ENCODE measurements at places on chromosomes 2 and 18.

DNA sequence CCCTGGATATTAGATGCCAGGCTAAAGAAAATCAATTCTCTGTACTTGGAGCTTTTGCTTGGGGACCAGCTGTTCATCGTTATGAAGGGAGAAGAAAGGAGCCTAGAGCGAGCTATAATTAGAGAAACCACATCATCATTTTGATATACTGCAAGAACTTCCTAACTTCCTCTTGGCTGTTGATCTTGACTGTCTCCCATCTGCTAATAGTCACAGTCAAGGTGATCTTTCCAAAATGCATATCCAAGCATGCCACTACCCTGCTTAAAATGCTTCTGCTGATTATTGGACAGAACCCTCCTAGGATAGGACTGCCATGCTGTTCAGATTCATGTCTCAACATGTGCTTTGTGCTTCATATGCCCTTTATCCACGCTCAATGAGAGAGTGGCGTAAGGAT is 54.8 kb downstream of the RAPGEF4 start:
- H3K27ac ChIP-seq, result no peak overlapping the region
- H3K36me3 ChIP-seq, result no peaks in the 10 kb centered on the region
- DNase-seq, result no peak
- H3K4me1 ChIP-seq, result no peaks in the 10 kb centered on the region
- no peak overlapping the region for H3K4me3 ChIP-seq

- H3K36me3 ChIP-seq, result no peaks in the 10 kb centered on the region
- H3K4me1 ChIP-seq, result no peaks in the 10 kb centered on the region
- H3K27me3 ChIP-seq, result no peaks in the 10 kb centered on the region
- DNase-seq, result no peak
- no peak overlapping the region for H3K4me3 ChIP-seq
- no peak overlapping the region for H3K27ac ChIP-seq
Measured at GRCh38 chr2:187208199-187208785, 239.8 kb downstream of the CALCRL start.

GRCh38 chr2:152920846-152921245 is 202.4 kb downstream of the ARL6IP6 start:
- H3K4me1 ChIP-seq, result no peaks in the 10 kb centered on the region
- no peaks in the 10 kb centered on the region for H3K27me3 ChIP-seq
- DNase-seq, result no peak
- no peaks in the 10 kb centered on the region for H3K36me3 ChIP-seq
- no peak overlapping the region for H3K4me3 ChIP-seq
- no peak overlapping the region for H3K27ac ChIP-seq

DNA sequence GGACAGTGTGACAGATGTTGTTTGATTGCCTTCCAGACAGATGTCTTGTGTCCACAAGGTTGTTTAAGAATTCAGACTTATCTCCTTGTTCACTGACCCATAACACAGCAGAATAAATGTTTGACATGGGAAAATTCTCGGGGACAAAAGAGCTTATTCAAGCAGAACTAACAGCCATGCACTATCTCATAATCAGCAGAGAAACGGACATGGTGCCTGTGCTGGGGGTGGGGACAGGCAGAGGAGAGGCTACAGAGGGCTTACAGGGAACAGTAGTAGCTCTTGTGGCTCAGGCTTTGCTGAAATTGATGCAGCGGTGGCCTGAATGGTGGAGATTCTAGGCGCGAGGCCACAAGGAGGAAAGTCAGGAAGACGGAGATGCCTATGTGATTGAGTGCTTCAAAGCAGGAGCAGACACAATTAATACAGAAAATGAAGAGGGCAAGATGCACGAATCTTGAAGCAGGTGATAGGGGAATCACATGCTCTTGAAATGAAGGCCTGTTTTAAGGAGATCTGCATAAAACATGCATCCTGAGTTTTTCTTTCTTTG is 62.0 kb upstream of the CAB39 start:
- no peaks in the 10 kb centered on the region for H3K4me1 ChIP-seq
- no peak overlapping the region for H3K4me3 ChIP-seq
- no peak overlapping the region for H3K27ac ChIP-seq
- no peak for DNase-seq
- H3K27me3 ChIP-seq, result no peaks in the 10 kb centered on the region

DNA sequence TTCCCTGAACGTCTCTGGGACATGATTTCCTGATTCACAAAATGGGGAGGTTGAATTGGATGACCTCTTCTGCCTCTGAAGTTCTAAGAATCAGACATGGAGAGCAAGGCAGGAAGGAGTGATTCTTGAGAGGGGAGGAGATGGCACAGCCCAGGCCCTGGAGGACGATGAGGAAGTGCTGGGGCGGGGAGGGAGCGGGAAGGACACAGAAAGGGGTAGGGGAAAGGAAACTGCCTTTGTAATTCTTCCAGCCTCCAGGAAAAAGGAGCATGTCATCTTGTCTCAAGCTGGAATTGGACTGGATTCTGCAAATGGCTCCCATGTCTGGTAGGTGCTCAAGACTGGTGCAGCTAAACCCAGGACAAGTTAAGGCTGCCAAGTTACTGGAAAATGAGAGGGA is 97.0 kb upstream of the NCK2 start:
- DNase-seq, result no peak
- H3K4me1 ChIP-seq, result peaks cover 13% of the 10 kb centered on the region

DNA sequence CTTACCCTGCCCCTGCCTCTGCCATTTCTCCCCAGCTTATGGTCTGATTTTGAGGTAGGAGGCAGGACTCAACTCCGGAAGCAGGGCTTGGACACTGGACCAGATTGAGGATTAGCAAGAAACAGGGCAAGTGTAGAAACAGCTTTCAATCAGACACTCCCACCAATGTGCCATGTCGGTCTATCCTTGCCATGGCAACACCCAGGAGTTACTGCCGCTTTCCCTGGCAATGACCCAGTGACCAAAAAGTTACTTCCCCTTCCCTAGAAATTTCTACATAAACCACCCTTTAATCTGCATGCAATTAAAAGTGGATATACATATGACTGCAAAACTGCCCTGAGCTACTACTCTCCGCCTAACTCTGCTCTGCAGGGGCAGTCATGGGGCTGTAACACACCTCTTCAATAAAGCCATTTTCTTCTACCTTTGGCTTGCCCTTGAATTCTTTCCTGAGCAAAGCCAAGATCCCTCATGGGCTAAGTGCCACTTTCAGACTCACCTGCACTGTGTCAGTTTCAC is 156.7 kb downstream of the LPIN1 start:
- no peak for DNase-seq
- no peaks in the 10 kb centered on the region for H3K36me3 ChIP-seq
- no peaks in the 10 kb centered on the region for H3K27me3 ChIP-seq
- no peak overlapping the region for H3K27ac ChIP-seq
- H3K4me1 ChIP-seq, result no peaks in the 10 kb centered on the region

DNA sequence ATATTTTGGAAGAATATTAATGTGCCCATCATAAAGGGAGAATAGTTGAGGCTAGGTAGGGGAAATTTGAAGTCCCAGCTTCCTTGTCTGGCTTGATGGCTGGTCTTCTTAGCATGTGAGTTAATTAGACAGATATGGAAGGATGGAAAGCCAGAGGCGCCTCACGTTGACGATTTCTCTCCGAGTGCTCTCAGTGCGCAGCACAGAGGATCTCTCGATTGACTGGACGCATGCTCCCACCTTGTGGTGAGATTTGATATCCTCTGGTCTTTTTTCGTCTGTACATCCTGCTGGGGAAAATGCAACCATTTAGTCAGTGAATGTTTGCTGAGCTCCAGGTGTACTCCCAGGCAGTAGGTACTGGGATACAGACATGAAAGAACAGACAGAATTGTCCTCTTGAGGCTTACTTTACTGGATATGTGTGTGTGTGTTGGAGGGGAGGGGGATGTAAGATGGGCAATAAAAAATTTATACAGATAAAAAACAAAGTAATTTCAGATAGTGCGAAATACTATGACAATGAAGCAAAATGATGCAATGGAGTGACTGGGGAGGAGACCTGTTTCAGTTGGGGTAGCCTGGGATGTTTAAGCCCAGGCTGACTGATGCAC is 66.9 kb upstream of the ZNG1B start:
- no peaks in the 10 kb centered on the region for H3K36me3 ChIP-seq
- H3K4me1 ChIP-seq, result no peaks in the 10 kb centered on the region
- no peak overlapping the region for H3K27ac ChIP-seq
- no peak overlapping the region for H3K4me3 ChIP-seq
- DNase-seq, result peak; percentile 35

- no peaks in the 10 kb centered on the region for H3K36me3 ChIP-seq
- no peaks in the 10 kb centered on the region for H3K27me3 ChIP-seq
- no peak overlapping the region for H3K4me3 ChIP-seq
Measured at GRCh38 chr2:157262248-157262647, 4.7 kb downstream of the GALNT5 start.

- peaks cover 6% of the 10 kb centered on the region for H3K36me3 ChIP-seq
- no peaks in the 10 kb centered on the region for H3K27me3 ChIP-seq
- H3K4me1 ChIP-seq, result no peaks in the 10 kb centered on the region
- H3K27ac ChIP-seq, result no peak overlapping the region
Measured at GRCh38 chr18:212780-213179, 54.4 kb downstream of the USP14 start.

DNA sequence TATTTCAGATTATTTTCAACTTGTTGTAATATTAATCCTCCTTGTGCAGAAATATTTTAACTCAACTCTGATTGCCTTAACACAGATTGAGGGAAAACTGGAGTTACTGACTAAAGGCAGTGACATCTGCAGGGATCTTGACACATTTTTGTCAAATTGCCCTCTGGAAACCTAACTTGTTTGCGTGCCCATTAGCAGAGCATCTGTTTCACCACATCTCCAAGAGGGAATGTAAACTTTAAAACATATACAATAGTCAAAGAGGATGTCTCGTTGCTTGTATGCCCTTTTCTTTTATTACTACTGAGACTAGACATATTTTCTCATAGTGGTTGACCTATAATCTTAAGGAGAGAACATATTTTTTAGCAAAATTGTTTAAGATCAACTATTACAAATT is 14.2 kb downstream of the INPP1 start:
- no peak overlapping the region for H3K27ac ChIP-seq
- no peak overlapping the region for H3K4me3 ChIP-seq
- H3K4me1 ChIP-seq, result no peaks in the 10 kb centered on the region
- H3K27me3 ChIP-seq, result no peaks in the 10 kb centered on the region

GRCh38 chr2:240252872-240253511 is 112.5 kb upstream of the OTOS start:
- no peak for DNase-seq
- no peaks in the 10 kb centered on the region for H3K27me3 ChIP-seq
- peak overlapping the region; percentile 94 for H3K27ac ChIP-seq
- H3K36me3 ChIP-seq, result no peaks in the 10 kb centered on the region

- no peaks in the 10 kb centered on the region for H3K36me3 ChIP-seq
- H3K4me3 ChIP-seq, result no peak overlapping the region
- H3K27ac ChIP-seq, result no peak overlapping the region
- DNase-seq, result no peak
- no peaks in the 10 kb centered on the region for H3K4me1 ChIP-seq
- H3K27me3 ChIP-seq, result no peaks in the 10 kb centered on the region
Measured at GRCh38 chr2:48695991-48696390, 59.5 kb downstream of the LHCGR start.

DNA sequence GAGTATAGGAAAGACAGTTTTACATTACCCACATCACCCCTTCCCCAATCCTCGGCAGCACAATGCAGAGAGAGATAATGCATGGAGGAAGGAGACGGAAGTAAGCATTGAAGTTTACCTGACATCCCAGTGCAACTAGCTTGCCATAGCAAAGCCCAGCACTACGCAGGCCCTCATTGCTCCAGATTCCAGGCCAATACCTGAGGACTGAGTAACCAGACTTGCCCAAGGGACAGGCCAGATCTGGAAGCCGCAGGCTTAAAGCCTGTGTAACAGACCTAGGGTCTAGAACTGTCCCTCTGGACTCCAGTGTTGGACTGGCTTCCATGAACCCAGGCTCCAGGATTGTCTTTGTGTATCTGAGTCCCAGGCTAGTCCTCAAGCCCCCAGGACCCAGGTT is 17.6 kb downstream of the SERPINB4 start:
- H3K27me3 ChIP-seq, result no peaks in the 10 kb centered on the region
- no peak overlapping the region for H3K4me3 ChIP-seq
- no peaks in the 10 kb centered on the region for H3K4me1 ChIP-seq
- no peaks in the 10 kb centered on the region for H3K36me3 ChIP-seq

DNA sequence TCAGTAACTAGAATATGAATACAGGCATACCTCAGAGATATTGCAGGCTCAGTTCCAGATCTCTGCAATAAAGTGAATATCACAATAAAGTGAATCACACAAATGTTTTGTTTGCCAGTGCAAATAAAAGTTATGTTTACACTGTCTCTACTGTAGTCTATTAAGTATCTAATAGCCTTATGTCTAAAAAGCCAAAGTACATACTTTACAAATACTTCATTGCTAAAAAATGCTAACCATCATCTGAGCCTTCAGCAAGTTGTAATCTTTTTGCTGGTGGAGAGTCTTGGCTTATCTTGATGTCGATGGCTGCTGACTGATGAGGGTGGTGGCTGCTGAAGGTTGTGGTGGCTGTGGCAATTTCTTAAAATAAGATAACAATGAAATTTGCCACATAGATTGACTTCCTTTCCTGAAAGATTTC is 159.4 kb downstream of the MYO1B start:
- H3K27ac ChIP-seq, result no peak overlapping the region
- H3K27me3 ChIP-seq, result no peaks in the 10 kb centered on the region
- H3K4me1 ChIP-seq, result no peaks in the 10 kb centered on the region
- DNase-seq, result no peak
- H3K36me3 ChIP-seq, result no peaks in the 10 kb centered on the region

- no peak for DNase-seq
- no peaks in the 10 kb centered on the region for H3K36me3 ChIP-seq
- no peaks in the 10 kb centered on the region for H3K4me1 ChIP-seq
- H3K27me3 ChIP-seq, result no peaks in the 10 kb centered on the region
Measured at GRCh38 chr2:100140582-100140981, 1.8 kb downstream of the AFF3 start.

DNA sequence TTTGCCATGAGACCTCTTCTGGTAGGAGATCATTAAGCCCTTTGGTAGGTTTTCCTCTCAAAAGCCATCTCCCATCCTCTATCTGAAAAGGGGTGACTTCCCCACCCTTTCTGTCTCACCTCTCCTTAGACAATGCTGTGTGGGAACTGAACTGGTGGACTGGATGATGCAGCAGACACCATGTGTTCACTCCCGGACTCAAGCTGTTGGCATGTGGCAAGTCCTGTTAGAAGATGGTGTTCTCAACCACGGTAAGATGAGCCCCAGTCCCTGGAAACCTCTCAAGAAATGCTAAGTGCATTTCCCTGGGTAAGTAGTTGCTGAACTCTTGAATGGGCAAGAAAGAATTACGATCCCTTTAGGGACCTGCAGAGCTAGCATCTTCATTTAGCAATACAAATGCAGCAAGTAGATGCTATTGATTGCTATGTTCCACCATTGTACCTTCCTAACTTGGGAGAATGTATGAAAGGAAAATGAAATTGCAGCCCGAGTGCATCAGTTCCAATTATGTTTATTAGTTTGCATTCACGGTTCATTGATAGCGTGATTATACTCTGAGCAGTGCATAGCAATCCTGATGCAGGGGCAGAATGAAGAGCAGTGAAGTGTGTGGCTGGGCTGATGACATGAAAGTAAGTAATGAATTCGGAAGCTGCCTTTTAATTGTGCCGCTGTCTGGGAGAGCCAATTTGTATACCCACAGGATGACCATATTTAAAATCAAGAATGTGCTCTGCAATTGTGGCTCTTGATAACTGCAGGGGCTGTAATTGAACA is 110.0 kb upstream of the MAP3K20 start:
- peaks cover 5% of the 10 kb centered on the region for H3K4me1 ChIP-seq
- H3K36me3 ChIP-seq, result no peaks in the 10 kb centered on the region
- DNase-seq, result no peak
- no peak overlapping the region for H3K27ac ChIP-seq

Data from tibial nerve (tissue), 4 donors.